ENCODE measurements at places on chromosomes 11 and 22.

GRCh38 chr22:46576556-46577367, 39.3 kb upstream of the CELSR1 start:
- DNase-seq = peak; percentile 68

- no peak for DNase-seq
Observed at GRCh38 chr22:20787746-20788626, 14.1 kb downstream of the SERPIND1 start.

DNA sequence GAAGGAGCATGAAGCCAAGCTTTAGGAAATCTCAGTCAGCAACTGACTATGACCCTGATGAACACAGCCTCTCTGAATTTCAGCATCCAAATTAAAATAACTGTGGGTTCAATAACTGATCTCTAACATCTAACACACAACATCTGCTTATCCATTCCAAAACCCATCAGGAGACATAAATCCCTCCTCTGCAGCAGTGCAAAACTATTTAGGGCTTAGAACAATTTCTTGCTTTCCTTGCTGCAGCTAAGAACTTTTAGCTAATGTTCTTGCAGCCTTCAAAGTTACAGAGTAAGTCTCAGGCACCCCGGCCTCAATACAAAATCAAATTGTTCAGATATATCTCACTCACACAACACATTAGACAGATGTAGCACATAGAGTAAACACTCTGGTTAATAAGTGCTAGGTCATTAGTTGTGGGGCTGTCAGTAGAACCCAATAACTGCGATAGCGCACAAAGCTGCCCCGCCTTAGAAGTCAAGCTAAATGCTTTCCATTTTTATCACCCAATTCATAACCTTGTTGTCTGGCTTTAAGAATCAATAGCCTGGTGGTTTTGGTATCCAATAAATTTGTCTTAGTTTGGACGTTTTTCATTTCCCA, 139.6 kb downstream of the LARGE1 start:
- DNase-seq = no peak

- DNase-seq = no peak
Observed at GRCh38 chr11:128465946-128466705, 121.2 kb downstream of the ETS1 start.

GRCh38 chr22:46087816-46088277, 62.5 kb upstream of the PPARA start:
- DNase-seq = peak; percentile 97

DNA sequence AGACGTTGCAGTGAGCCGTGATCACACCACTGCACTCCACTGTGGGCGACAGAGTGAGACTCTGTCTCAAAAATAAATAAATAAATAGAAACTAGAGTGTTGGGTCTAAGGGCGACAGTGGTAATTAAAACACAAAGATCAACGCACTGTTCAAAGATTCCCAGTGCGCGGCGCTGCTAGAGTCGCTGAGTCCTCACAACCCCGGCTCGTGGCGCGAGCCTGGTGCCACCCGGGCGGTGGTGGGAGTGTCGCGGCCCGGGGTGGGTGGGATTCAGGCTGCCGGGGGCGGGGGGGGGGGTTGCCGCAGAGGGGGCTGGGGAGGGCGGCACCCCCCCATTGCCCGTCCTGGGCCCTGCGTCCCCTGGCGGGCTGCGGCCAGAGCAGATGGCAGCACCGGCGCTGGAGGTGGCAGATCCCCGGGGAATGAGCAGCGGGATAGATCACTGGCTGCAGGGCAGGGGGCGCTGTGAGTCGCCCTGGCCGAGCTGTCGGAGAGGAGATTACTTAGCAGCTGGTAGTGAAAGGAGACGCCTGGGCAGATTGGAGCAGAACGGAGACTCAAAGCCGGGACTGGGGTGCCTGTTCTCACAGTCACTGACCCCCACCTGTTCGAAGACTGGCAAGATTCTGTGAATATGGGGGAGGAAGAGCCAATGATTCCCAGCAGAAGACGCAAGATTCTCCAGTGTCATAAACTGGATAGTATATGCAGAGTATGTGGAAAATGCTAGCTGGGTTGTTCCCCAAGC, 30.2 kb upstream of the APOBEC3A start:
- DNase-seq = peak; percentile 88

- DNase-seq = no peak
Observed at GRCh38 chr11:78841456-78842060, 266.9 kb upstream of the NARS2 start.

DNA sequence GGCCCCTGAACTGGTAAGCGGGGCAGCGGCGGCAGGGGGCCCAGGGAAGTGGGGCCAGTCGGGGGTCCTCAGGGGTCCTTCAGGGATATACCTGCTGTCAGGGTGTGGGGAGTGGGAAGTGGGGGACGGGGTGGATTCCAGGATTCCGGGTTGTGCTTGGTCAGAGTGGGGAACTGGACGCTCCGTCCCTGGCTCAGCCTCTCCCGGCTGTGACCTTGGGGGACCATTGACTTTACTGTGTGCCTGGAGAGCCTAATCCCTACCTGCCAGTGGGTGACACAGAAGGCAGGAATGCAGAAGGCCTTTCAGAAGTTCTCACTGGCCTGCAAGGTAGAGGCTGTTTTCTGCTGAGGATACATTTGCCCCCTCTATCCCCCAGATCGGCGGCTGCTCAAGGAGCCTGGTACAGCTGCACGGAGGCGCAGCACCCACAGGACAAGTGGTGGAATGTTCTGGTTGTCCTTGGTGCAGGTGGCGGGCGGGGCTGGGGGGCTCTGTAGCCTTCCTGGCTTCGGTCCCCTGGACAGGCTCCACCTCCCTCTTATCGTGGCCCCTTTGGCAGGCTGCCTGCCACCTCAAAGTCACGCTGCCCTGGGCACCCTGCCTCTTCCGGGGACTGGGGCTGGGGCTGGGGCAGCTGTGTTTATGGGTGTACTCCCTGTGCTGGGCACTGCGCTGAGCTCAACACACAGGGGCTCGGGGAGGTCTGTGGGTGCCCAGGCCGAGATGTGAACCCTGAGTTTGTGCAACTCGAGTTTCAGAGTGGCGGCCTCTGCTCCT, 18.4 kb downstream of the KCNQ1 start:
- DNase-seq = peak; percentile 95

- no peak for DNase-seq
Observed at GRCh38 chr11:19018901-19019300, 41.6 kb downstream of the MRGPRX2 start.

GRCh38 chr11:86625981-86626380, 46.4 kb downstream of the ME3 start:
- DNase-seq = no peak

DNA sequence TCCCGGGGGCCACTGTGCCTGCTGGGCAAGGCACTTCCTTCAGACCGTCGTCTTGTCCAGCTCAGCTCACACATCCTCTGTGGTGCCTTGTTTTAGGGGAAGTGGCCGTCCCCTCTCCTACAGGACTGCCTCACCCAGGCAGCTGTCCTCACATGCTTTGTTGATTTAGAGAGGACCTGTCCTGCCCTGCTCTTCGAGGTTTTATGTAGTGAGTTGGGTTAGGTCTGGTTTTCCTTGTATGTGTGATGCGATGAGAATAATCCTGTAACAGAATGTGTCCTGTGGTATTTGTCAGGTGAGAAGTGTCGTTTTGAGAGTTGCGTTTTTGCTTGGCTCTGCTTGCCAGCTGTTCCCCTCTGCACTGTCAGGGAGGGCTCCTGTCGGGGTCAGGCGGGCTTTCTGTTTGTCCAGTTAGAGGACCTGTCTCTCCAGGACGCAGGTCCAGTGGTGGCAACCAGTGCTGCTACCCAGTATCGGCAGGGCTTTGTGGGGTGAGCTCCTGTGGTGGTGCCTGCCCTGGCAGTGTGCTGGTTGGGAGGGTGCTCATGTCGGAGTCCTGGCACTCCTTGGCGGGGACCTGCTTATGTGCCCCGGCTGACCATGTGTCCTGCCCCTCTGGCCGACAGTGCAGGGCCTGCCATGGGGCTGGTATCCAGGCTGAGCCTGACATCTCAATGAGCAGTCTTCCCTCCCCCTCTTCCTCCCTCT, 41.3 kb downstream of the MUC6 start:
- DNase-seq = no peak

GRCh38 chr11:17506942-17507341, 30.3 kb upstream of the ABCC8 start:
- DNase-seq = no peak

GRCh38 chr22:39153220-39153717, 789 bp upstream of the CBX7 start:
- no peak for DNase-seq

GRCh38 chr11:74566146-74566960, 26.0 kb upstream of the POLD3 start:
- no peak for DNase-seq

GRCh38 chr11:104803776-104804175, 94.5 kb downstream of the CASP12 start:
- DNase-seq = no peak

GRCh38 chr11:16781936-16782919, 43.8 kb downstream of the C11orf58 start:
- no peak for DNase-seq

DNA sequence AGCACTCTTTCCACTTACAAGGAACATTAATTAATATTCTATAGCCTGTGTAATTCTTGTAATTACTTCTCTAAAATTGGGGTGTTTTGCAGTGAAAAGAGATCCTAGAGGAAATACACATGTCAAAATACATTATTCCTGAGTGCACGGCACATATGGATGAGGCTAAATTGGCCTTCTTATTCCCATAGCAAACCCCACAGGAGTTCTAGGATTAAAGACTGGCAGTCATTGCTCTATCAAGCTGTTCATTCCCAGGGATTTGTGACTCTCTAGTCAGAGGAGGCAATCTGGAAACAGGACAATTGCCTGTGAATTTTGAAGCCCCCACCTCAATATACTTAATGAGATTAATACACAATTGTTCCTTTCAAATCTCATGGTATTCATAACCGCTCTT, 145.9 kb upstream of the OPCML start:
- no peak for DNase-seq

Measured in pancreas (tissue), 10 donors.